ENCODE measurements at places on chromosomes 6 and 20.
A peak's percentile ranks its signal among the peaks of the same experiment; 100 is the strongest.

DNA sequence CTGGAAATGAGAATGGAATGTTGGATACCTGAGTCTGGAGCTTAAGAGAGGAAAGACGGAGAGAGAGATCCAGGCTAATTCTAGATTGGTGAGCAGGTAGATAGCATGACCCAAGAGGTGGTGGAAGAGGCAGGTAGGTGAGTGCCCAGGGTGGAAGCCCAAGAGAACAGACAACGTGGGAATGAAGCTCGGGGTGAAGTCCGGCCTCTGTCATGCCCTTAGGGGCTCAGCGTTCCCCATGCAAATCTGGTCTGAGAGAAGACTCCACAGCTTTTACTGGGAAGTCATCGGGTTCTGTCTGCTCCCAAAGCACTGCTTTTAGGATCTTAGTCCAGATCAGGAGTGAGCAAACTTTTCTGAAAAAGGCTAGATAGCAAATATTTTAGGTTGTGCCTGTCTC, 3.6 kb downstream of the NELFCD start:
- DNase-seq, result no peak

- no peak for DNase-seq
Observed at GRCh38 chr6:49328051-49328744, 134.9 kb downstream of the MMUT start.

DNA sequence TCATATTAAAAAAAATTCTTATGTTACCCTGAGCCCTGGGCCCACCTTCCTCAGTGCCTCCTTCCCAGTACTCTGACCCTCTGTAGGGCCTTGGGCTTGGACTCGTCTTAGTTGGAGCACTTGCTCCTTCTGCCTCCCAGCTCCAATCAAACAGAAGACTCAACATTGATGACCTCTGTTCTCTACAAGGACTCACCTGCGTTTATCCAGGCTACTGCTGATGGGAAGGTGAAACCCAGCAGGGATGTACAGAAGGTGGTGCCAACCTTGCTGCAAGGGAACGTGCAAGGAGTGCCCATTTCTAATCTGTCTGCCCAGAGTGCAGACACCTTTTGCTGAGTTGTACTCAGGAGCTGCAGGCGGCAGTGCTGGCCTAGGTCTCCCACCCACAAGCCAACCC, 38.9 kb downstream of the FYN start:
- DNase-seq, result no peak

DNA sequence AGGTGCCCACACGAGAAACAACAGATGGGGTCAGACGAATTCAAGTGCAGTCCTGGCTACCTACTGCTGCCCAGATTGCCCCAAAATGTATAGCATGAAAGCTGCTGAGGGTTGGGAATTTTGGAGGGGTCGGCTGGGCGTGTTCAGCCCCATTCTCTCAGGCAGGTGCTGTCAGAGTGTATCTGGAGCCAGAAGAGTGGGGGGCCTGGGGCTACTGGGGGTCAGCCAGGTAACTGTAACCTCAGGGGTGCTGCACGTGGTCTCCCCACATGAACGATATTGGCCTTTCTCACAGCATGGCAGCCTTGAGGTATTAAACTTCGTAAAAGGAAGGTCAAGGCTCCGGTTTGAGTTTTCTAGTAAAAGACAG, 14.6 kb downstream of the SYNDIG1 start:
- peak; percentile 73 for DNase-seq

- no peak for DNase-seq
Observed at GRCh38 chr6:10723567-10723881, 654 bp downstream of the TMEM14C start.

DNA sequence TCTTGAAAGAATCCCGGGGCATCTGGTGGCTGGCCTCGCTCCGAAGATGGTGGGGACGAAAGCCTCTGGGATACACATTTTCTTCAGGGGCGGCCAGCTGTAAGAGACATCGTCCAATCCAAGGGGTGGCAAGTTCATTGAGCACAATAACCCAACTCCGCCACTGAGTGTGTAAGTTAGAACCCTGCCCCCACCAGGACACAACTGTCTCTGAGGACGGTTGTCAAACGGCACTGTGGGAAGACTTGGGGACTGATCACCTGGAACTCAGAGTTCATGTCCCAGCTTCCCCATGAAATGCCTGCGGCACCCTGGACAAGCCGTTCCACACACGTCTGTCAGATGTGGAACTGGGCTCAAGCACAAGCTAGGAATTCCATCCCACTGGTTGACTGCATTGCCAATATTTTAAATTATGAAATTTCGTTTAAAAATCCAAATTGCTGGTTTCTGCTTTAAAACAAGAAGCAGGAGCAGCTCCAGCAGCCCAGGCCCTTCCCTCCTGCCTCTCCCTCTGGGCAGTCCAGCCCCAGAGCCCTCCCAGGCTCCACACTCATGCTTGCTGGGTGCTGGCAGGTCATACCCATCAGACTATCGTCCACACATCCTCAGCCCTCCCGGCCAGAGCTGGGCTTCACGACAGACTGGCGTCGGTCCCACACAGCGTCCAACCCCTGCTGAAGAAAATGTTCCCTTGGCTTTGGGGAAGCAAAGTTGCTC, 80.9 kb upstream of the AFDN start:
- peak; percentile 92 for DNase-seq

DNA sequence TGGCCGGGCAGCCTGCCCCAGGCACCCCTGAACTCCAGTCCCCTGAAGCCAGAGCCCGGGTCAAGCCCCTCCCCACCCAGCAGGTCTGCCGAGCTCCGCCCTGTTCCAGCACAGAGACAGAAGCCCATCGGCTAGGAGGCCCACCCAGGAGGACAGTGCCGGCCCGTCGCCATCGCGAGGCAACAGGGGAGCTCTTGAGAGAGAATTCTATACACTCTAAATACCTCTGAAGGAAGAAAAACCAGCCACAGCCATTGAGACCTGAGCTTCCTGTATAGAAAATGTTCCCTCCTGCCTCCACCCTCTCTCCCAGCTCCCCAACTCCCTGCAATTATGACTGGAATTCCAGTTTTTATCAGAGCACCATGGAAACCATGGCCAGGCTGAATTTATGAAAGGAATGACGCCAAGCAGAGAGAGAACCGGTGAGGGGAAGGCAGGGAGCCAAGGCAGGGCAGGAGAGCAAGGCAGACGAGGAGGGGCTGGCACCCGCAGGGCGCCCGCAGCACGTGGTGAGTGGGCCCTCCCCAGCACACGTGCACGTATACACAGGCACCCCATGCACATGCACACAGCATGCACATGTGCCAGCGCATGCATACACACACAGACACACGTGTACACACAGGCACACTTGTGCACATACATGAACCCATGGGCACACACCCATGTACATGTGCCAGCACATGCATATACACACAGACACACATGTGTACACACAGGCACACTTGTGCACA, 27.6 kb upstream of the MRGBP start:
- DNase-seq, result peak; percentile 76

DNA sequence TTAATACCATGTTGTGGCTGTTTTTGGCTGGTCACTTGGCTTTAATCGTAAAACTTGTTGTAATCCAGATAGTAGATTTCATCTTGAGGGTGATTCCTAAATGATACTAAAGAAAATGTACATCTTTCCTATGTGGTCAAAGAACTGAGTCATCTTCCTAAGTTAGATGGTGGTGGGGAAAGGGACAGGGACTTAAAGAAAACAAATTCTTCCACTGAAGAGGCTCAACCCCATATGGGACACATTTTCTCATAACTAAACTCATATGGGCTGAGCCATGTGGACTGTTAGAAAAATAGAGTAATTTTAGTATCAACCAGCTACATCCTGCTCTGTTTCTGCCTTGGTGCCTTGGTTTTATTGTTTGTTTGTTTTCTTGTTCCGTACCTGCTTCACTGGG, 155.8 kb downstream of the TSHZ2 start:
- no peak for DNase-seq

DNA sequence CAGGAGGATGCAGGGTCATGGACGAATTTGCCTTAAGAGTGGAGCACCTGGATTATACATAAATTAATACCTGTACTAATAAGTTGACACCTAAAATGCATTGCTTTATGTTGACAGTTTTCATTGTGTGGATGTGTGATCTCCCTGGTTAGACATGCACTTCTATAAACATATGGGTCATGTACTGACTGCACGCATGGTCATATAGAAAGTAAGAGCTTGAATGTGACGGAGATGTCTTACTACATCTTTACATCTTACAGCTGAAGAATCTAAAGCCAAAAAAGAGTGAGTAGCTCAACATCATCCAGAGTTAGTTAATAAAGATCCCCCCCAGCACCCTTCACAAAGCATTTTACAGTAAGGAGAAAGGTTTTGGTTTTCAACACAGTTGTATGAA, 408.4 kb upstream of the JARID2 start:
- DNase-seq, result no peak

- no peak for DNase-seq
Observed at GRCh38 chr6:45587229-45588060, 209.7 kb upstream of the SUPT3H start.

DNA sequence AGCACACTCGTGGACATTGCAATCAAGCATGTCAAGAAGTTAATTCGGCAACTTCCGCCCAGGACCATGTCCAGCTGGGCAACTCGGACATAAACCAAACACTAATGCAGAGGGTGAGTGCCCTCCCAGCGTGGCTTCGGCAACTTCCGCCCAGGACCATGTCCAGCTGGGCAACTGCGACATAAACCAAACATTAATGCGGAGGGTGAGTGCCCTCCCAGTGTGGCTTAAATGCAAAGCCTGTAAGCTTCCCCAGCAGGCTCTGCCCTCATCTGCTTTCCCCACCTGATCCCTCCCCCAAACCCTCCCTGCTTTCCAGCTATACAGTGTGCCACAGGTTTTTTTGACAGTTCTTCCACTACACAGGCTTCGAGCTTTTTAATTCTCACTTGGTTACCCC, 143.4 kb downstream of the PXDC1 start:
- DNase-seq, result no peak

DNA sequence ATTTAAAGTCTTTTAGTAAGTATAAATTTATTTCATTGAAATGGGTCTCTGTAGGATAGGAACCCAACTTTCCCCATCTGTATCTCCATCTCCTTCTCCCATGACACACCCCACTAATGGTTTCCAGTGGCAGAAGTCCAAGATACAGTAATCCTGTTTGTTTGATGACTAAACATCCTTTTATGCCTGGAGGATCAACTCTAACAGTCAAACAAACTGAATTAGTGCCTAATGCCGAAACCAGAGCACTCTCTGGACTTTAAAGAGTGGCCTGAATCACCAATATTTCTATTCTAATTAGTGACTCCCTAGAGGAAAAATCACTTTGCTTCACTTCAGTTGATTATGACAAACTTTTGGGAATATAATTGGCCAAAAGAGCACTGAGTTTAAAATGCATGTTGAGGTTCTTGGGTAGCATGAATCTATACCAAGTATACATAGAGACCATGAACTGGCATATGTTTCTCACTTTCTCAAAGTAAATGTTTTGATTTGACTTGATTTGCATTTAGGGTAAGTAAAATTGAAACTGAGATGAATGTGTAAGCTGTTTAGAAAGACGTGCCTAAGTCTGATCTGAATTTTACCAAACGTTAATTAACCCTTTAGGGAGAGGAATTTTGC, 776.4 kb upstream of the NRSN1 start:
- DNase-seq, result no peak

DNA sequence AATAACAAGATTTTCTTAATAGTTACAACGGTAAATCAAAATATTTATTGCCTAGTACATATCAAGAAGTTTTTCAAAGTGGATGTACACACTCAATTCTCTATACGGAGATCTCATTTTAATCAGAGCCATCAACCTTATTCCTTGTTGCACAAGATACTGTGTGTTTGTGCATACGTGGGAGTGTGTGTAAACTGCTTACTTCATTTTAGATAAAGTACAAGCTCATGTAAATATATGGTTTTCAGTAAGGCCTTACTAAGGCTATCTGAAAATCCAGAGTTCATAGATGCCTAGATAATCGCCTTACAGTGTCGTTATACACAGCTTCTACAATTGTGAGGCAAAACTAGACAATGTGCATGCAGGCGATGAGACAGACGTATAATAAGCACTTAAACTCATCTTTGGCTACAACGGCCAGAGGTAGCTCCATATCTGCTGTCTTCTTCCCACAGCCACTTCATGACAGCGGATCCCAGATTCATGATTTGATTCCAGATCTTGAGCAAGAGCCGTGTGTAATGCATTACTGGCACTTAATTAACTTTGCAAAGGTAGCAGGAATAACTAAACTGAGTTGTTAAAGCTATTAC, 2.5 kb downstream of the PERP start:
- no peak for DNase-seq

DNA sequence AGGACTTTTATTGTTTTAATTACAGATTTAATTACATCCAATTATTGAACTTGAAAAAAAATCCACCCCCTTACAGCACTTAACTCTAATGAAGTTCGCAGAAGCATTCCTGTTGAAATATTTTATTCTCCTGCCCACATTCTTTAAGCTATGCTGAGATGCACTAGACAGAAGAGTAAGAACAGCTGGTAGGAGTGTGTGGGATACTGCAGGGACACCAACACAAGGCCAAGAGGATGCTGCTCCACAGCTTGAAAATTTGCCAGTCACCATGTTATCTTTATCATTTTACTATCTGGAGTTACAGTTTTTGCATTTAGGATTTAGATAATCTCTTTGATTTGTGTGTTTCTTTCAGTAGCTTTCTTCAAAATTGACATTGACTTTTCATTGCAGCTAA, 180.7 kb downstream of the EPHA7 start:
- no peak for DNase-seq

GRCh38 chr6:48087448-48087847, 23.5 kb downstream of the PTCHD4 start:
- no peak for DNase-seq

GRCh38 chr6:44128020-44128917, 915 bp downstream of the TMEM63B start:
- peak; percentile 86 for DNase-seq

DNA sequence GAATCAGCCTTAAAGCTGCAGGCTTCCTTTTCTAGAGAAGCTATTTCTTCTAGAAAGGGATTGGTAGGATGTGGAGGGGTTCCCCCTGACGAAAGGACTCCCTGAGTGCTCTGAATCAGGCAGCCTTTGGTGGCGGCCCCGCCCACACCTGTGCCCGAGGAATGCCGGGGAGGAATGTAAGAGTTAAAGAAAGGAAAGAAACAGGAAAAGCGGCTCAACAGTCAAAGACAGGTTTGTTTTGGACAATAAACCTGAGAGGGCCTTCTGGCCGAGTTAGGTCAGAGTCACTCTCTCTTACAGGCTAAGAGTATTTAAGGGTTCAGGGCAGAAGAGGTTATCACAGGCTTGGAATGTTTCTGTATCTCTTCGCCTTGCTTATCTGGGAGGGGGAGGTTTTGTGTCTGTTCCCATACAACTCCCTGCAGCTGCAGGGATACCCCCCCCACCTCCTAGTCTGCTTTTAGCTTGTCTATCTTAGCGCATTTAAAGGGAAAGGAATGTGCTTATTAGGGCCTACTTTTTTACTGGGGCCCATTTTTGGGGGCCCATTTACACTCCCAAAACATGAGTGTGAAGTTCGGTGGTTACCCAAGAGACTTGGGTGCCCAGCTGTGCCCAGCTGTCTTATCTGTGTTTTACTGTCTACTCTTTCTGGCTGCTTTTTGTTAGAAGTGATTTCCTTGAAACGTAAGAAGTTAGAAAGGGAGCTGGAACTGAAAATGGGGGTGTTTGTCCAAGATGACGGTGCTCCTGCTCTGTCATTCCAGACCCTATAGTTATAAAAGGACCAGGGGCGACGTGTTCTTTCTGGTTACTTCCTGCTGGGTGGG, 32.8 kb downstream of the DYNLT1 start:
- no peak for DNase-seq

- no peak for DNase-seq
Observed at GRCh38 chr6:34315780-34316179, 67.0 kb upstream of the SMIM29 start.

Measured in posterior vena cava (tissue), 2 donors.